CD4-positive, alpha-beta T cell treated with Interferon alpha-2 for 1 hour (primary cell): ENCODE measurements at places on chromosomes 6 and 20.

GRCh38 chr6:84635081-84635761 is 129.2 kb downstream of the TBX18 start:
- no peak for DNase-seq

- no peak for DNase-seq
Observed at GRCh38 chr6:121549736-121550135, 114.3 kb downstream of the GJA1 start.

- DNase-seq: no peak
Observed at GRCh38 chr20:63831993-63832686, 1.1 kb upstream of the ZBTB46 start.

DNA sequence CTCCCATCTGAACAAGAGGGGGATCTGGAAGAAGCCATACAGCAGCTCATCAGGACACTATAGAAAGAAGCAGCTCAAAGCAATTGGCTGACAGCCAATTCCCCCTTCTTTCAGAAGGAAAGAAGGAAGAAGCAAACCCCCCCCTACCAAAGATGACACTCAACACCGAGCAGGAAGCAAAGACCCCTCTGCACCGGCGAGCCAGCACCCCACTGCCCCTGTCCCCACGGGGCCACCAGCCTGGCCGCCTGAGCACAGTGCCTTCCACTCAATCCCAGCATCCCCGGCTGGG is 1.2 kb downstream of the REM1 start:
- no peak for DNase-seq

- DNase-seq: no peak
Observed at GRCh38 chr6:127812985-127813698, 87.7 kb downstream of the THEMIS start.

- no peak for DNase-seq
Observed at GRCh38 chr6:128158496-128158895, 257.6 kb upstream of the THEMIS start.

- no peak for DNase-seq
Observed at GRCh38 chr20:43844778-43845614, 69.7 kb upstream of the TOX2 start.

DNA sequence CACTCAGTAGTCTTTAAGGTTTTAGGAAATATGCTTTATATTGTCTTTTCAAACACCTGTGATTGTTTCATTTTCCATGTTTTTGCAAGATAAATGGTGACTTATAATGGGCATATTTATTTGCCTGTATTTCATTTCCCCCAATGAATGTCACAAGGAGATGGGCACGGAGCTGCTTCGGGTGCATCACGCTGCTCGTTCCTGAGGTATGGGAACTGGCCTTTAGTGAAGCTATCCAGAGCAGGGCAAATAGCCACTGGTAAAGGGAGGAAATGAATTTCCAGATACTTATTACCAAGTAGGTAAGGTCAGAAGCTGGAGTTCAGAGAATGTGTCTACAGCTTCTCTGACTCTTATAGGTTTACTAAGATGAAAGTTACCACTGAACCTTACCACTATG is 3.7 kb downstream of the POU3F2 start:
- DNase-seq: no peak

GRCh38 chr20:56245761-56246160 is 2.8 kb upstream of the MC3R start:
- no peak for DNase-seq

DNA sequence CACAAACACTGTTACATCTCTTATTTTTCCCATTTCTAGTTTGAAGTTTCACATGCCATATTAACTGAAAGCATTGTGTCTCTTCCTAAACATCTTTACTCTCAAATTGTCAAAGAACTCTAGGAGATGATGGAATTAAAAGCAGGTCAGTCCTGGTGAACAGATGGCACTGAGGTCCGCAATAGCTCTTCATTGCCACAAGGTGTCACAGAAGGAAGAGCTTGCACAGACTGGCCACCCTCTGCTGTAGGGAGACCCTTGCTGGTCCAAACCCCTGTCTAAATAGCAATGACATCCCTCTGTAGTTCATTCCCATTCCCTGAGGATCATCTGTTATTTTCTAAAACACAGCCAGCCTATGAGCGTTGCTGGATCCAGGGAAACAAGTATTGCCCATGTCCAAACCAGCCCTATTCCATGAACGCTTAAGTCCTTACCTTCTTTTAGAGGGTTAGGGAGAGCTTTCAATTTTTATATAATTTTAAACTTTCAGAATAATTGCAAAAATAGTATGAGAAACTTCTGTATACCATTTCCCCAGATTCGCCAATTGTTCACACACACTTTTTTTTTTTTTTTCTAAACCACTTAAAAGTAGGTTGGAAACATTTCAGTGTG is 10.1 kb upstream of the HDAC2 start:
- no peak for DNase-seq

DNA sequence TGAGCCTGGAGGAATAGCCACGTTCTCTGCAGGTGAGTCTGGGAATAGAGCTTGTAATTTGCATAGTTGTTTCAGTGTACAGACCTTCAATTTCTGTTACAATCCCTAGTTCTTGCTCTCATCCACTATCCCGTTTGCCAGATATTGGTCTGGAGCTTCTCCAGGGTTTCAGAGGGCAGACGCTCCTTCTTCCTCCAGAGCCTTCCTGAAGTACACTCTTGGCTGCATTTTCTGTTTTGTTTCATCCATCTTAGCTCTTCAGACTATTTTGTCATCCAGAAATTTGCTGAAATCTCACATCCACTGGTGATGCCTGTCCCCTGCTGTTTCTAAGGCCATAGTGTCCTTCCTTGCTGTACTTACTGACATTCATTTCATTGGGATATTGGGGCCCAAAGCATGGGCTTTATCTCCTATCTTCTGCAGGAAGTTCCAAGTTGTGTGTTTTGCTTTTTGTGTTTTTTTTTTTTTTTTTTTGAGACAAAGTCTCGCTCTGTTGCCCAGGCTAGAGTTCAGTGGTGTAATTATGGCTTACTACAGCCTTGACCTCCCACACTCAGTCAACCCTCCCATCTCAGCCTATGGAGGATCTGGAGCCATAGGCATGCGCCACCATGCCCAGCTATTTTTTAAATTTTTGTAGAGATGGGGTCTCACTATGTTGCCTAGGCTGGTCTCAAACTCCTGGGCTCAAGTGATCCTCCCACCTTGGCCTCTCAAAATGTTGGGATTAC is 18.7 kb downstream of the CDS2 start:
- DNase-seq: no peak

GRCh38 chr6:32713241-32713640 is 27.9 kb upstream of the HLA-DQA2 start:
- no peak for DNase-seq
